ENCODE measurements at places on chromosomes 1 and 21. TPM values are rescaled to one million over a fixed set of nuclear protein-coding genes. Genes with fewer than 3 reads are reported as not detected.

HSD3B2 gene
- total RNA-seq: 1.4 TPM

MYOC gene
- not detected for total RNA-seq

TIAM1 gene
- total RNA-seq: 47.8 TPM

MCOLN2 gene
- total RNA-seq: 11.3 TPM

Data from HCT116 (cell line).